ENCODE measurements at places on chromosomes 1 and 21.

DNA sequence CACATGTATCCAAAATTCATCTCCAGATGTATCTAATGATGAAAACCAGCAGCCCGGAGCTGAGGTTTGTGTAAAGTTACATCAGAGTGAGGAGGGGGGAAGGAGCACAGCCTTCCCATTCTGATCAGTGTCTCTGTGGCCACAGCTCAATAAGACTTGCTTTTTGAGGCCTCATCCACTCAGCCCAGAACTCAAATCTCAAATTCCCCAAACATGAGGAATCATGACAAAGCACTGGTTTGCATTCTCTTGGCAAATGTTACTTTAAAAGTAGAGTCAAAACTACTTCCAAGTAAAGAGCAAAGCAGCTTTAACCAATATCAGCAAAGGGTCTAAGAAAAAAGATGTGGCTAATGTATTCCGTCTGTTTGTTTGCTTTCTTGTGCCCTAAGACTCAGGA, 30.9 kb downstream of the CCN1 start:
- no peak for DNase-seq

DNA sequence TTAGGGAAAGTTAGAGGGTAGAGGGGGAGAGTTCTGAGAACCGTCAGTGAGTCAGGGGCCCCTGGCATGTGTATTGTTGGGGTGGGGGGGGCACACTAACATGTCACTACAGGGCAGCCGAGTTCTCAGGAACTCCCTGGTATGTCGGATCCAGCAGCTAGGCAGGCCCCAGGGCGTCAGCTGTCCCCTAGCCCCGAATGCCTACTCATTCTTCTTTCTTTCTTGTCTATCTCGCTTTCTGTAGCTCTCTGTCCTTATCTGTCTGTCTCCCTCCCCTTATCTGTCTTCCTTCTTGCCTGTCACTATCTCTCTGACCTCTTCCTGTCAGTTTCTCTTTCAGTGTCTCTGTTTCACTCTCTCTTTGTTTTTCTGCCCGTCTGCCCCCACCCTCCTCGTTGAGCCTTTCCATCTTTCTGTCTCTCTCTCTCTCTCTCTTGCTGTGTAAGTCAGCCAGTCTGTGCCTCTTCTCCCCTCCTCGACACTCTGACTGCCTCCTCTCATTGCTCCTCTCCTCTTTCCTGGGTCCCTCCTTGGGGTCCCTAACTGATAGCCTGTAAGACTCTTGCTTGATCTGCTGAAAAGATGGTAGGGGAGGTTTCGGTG, 2.4 kb downstream of the NTRK1 start:
- DNase-seq = no peak

DNA sequence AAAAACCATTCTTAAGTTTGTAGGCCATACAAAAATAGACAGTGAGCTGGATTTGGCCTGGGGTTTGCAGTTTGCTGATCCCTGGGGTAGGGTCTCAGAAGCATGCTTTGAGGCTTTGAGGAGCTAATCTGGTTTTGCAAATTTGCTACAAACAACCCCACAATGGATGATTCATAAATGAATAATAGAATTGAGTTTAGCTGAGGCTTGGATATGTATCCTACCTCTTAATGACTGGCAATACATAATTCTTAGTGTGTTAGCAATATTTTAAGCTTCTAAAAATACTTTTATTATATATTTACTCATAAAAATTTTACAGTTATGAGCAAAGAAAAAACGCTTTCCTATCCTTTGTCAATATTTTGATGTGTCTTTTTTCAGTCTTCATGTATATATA, 50.6 kb downstream of the ROR1 start:
- DNase-seq = no peak

GRCh38 chr21:42544544-42544943, 30.9 kb downstream of the SLC37A1 start:
- DNase-seq = no peak

- no peak for DNase-seq
Measured at GRCh38 chr1:11567244-11568065, 86.8 kb downstream of the FBXO2 start.

GRCh38 chr1:225415307-225415706, 12.5 kb downstream of the LBR start:
- no peak for DNase-seq

- DNase-seq = no peak
Measured at GRCh38 chr1:198153103-198153502, 3.7 kb upstream of the NEK7 start.

- DNase-seq = no peak
Measured at GRCh38 chr1:41144285-41144684, 97.8 kb downstream of the SCMH1 start.

- no peak for DNase-seq
Measured at GRCh38 chr21:44428281-44428960, 26.9 kb upstream of the LRRC3 start.

GRCh38 chr1:109131059-109131458, 17.1 kb downstream of the ELAPOR1 start:
- no peak for DNase-seq

- DNase-seq = no peak
Measured at GRCh38 chr1:106619080-106619826, 437.2 kb upstream of the PRMT6 start.

DNA sequence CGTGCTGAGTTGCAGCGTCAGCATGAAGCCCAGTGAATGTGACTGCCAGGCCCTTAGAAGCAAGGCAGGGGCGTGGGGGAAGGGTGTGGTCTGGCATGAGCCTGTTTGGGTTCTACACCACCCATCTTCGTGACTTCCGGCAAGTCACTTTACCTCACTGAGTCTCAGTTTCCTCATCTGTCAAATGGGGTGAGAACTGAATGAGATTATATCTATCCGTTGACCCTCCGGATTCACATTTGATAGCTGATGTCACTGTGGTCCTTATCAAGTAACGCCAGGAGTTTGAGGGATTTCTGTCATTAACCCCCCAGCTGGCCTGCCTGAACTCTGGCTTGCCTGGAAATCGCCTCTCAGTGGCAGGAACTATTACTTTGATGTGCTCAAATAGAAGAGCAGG, 15.6 kb downstream of the MRPL37 start:
- DNase-seq = no peak

- DNase-seq = no peak
Measured at GRCh38 chr1:151518431-151518830, 7.2 kb downstream of the CGN start.

DNA sequence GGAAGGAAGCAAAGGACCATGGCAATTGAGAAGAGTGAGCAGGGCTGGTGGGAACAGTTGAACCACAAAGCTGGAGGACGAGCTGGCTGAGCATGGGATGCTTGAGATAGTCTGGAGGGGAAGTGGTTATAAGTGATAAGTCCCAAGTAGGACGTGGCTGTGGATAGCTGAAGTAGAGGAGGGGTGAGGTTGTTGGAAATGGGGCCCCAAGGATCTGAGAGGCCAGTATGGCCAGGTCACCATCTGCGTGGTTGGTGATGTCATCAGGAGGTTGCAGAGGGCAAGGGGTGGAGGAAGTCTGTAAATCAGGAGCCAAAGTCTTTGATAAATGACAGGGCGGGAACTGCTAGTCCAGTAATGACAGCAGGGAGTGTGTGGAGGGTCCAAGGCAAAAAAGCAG, 11.0 kb upstream of the REN start:
- DNase-seq = no peak

- no peak for DNase-seq
Measured at GRCh38 chr1:54978528-54979326, 1.7 kb upstream of the TMEM61 start.

GRCh38 chr21:28516991-28517592, 475.6 kb downstream of the LTN1 start:
- DNase-seq = peak; percentile 52

- no peak for DNase-seq
Measured at GRCh38 chr1:22239378-22239777, 96.5 kb upstream of the WNT4 start.

GRCh38 chr1:17075470-17076255, 21.8 kb upstream of the SDHB start:
- no peak for DNase-seq

DNA sequence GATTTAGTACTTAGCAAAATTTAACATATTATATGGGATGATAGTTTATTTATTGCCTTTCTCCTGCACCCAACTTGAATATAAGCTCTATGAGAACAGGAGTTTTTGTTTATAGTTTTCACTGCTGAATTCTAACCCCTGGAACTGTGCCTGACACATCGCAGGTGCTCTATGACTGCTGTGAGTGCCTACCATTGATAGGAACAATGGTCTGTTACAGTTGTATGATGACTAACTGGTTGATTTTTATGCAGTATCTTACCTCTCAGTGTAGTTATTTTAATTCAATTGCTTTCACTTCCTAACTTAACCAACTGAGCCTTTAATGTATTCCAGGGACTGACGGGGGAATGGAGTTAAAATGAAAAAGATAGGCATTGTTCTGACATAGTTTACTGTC, 336.0 kb downstream of the ST6GALNAC3 start:
- DNase-seq = no peak

- DNase-seq = no peak
Measured at GRCh38 chr21:32337206-32337605, 38.6 kb downstream of the MRAP start.

DNA sequence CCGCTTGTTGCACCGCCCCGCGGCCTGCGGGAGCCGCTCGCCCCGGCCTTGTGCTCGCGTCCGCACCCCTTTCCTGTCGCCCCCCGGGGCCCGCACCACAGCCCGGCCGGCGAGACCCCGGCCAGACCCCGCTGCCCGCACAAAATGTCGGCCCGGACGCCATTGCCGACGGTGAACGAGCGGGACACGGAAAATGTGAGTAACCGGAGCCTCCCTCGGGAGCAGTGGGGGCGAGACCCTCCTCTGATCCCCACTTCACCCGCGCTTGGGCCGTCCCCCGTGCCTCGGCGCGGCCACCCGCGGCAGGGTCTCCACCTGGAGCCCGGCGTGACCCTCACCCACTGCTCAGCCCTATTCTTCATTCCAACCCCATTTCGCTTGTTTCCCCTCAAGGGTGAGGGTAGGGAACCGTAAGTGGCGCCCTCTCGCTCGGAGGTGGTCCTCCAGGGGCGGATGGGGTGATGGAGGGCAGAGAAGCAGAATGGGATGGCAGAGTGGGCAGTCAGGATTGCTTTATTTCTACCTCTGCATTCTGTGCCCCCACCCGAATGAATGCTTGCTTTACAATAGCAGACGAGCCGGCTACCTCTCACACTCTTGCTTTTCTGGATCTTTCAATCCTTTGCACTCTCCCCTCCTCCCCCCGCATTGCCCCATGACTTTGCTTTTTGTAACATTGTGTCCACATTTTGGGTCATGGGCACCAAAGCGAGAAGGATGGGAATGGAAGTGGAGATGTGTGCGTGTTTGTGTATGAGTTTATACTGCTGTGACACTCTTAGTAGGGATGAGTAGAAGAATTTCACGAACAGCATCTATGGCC, 954 bp downstream of the MARK1 start:
- DNase-seq = no peak

- DNase-seq = no peak
Measured at GRCh38 chr21:28991861-28992525, 684 bp downstream of the LTN1 start.

DNA sequence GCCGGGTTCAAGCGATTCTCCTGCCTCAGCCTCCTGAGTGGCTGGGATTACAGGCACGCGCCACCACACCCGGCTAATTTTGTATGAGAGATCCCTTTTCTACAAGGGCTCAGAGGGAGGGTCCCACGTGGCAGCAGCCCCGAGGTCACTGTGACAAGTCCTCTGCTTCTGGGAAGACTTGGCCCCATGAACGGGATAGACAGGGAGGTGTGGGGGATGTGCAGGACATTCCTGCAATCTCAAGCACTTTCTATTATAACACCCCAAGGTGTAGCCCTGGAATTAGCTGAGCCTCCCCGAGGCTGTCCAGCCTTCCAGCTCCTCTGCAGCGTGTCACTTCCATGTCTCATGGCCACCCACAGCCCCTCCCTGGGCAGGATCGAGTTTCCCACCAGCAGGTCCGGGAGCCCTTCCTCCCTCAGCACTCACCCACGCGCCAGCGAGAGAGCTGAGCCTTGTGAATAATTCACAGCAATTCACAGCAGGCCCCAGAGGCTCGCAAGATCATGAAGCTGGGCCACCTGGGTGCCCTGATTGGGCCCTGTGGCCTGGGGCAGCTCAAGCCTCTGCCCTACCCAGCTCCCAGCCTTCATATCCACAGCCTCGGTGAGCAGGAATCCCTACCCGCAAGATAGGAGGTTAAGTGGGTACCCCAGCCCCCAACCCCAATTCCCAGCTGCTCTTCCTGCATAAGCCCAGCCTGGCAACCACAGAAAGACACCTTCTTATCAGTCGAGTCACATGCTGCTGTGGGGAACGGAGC, 22.8 kb upstream of the RNU1-4 start:
- peak; percentile 43 for DNase-seq

DNA sequence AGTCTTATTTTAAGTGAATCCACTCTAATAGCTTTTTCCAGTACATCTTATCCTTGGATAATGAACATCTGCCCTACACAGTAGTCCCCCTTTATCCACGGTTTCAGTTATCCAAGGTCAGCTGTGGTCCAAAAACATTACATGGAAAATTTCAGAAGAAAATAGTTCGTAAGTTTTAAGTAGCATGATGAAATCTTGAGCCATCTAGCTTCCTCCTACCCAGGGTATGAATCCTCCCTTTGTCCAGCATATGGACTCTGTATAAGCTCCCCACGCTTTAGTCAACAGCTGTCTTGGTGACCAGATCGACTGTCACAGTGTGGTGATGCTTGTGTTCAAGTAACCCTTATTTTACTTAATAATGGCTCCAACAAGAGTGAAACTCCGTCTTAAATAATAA, 2.6 kb downstream of the GLRX2 start:
- no peak for DNase-seq

DNA sequence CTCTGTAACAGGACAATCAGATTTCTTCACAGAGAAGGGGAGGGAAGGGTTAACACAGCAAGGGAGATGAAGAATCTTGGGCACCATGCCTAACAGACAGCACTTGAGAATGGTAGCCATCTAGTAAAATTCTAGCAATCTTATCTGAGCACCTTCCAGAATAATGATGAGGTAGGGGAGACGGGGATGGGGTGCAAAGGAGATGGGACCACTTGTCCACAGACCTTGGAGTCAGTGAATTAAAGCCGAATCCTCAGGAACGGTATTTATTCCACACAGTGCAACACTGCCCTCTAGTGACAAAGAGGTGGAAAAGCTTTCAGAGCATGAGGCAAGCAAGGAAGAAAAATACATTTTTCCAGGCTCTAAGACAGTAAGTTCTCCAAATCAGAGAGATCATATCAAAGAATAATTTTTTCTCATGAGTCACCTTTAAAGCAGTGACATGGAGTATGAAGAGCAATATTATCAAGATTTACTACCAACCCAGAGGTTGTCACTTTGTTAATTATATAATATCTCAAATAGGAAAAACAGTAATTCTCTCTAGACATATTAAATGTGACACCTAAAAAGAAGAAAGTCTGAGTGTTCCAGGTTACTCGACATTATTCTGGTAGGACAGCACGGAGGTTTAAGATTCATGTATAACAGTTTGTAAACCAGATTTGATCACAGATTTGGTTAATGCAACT, 43.3 kb upstream of the LPAR3 start:
- no peak for DNase-seq

- no peak for DNase-seq
Measured at GRCh38 chr1:243924588-243925349, 74.7 kb upstream of the AKT3 start.

Measured in liver (tissue), 10 donors.